ENCODE measurements at places on chromosomes 3 and 15. TPM values are rescaled to one million over a fixed set of nuclear protein-coding genes. Genes with fewer than 3 reads are reported as not detected.

The ACKR2 gene
- 0.65 TPM for total RNA-seq

The ACSBG1 gene
- not detected for total RNA-seq

The SEC22C gene
- total RNA-seq, result 34.2 TPM

The SLC9C1 gene
- total RNA-seq, result not detected

The ZNF860 gene
- total RNA-seq, result 0.30 TPM

The SLC24A5 gene
- total RNA-seq, result not detected

The SSUH2 gene
- total RNA-seq, result 0.09 TPM

The ACP3 gene
- not detected for total RNA-seq

The FILIP1L gene
- not detected for total RNA-seq

GRCh38 chr3:27022096-27022761, 347.0 kb downstream of the NEK10 start:
- no peak for DNase-seq

DNA sequence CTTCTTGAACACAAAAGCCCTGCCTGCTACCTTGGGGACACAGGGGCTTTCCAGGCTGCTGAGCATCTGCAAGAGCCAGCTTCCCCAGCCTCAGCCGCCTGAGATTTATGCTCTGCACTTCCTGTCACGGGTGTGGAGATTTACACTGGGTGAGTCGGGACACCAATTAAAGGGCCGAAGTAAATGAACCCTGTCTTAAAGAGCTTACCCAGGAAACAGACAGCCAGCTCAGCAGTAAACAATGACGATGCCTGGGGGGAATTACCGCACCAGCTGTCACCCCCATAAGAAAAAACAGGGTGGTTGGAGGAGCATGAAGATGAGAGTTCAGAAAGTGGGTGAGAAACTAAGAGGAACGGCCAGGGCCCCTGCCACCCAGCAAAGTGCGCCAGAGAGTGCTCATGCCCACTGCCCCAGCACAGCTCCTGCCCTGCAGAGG, 37.5 kb upstream of the IQSEC1 start:
- peak; percentile 42 for DNase-seq

DNA sequence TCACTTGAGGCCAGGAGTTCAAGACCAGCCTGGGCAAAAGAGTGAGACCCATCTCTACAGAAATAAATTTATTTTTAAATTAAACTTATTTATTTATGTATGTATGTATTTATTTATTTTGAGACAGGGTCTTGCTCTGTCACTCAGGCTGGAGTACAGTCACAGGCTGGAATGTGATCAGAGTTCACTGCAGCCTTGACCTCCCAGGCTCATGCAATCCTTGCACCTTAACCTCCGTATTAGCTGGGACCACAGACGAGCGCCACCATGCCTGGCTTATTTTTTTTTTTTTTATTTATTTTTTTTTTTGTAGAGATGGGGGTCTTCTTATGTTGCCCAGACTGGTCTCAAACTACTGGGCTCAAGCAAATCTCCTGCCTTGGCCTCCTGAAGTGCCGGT, 135.2 kb upstream of the HES1 start:
- DNase-seq, result no peak

DNA sequence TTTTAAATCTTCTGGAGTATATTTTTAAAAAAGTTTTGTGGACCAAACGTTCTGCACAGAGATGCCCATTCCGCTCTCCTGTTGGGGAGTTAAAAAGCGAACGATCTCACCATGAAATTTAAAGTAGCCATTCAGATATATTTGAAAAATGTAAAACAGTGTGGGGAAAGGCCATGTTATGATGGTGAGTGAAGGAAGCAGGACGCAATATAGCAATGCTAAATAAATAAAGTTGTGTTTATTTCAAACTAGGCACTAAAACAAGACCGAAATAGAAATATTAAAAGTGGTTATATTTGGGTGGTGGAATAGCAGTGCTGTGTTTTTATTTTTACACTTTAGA, 327 bp upstream of the CCDC13 start:
- DNase-seq, result no peak

GRCh38 chr3:136931606-136932005, 26.2 kb upstream of the IL20RB start:
- DNase-seq, result no peak

DNA sequence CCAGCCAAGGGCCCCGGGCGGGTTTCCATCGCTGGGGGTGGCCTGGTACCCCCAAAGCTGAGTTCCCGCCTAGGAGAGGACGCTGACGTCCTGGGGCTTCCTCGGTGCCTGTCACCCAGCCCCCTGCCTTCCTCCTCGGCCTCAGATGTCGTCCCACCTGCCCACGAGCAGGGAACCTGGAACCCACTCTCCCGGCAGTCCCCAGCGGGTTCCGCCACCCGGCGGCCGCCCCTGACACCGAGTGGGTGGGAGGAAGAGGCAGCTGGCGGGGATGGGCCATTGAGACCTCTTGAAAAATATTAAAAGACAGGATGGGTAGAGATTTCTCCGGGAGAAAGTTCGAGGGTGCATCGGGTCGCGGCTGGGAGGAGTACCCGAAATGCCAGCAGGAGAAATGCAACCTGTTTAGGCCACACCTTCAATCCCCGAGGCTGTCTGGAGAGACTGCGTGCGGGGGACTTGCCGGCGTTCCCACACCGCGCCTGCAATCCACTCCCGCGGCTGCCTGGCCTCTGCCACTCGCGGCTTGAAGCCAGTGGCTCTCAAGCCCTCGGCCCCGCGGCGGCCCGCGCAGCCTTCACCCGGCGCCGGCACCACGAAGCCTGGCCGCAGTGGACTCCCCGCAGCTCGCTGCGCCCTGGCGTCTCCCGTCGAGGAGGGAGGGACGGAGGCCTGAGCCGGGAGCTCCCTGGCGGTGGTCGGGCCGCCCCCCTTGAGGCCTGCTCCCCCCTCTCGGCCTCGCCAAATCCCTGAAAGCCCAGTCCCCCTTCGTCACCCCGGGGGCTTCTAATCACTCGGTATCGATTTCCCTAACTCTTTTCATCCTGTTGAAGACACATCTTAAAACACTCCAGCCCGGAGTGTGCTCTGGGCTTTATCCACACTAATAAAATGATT, 8.6 kb upstream of the NR2F2 start:
- no peak for DNase-seq

DNA sequence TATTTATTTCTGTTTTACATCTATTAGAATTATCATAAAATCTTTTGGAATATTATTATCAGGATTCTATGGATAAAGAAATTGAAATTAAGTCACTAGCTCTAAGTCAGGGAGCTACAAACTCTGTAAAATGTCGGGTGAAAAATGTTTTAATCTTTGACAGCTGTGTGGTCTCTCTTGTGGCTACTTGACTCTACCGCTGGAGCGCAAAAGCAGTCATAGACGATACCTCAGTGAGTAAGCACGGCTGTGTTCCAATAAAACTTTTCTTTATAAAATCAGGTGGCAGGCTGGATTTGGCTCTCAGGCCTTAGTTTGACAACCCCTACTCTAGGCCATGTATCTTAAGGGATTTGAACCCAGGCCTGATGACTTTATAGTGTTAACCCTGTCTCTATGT, 88.5 kb upstream of the PFN2 start:
- no peak for DNase-seq

- no peak for DNase-seq
These were observed 1036.5 kb downstream of the ROBO2 start for GRCh38 chr3:78076379-78076778.

DNA sequence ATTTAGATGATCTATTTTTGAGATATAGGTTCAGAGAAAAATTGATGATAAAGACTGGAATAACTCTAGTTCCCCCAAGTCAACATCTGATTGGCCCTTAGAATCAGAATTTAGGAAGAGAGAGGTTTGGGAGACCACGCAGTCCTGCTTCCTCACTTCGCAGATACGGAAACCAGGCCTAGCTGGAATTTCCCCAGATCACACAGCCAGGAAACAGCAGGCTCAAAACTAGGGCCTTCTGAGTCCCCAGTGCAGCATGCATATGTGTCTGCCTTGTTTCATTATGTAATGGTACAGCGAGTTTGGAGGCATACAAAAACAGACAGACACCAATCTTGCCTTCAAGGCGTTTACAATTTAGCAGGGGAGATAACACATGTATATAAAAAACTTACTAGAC, 177.1 kb upstream of the ICE2 start:
- no peak for DNase-seq

DNA sequence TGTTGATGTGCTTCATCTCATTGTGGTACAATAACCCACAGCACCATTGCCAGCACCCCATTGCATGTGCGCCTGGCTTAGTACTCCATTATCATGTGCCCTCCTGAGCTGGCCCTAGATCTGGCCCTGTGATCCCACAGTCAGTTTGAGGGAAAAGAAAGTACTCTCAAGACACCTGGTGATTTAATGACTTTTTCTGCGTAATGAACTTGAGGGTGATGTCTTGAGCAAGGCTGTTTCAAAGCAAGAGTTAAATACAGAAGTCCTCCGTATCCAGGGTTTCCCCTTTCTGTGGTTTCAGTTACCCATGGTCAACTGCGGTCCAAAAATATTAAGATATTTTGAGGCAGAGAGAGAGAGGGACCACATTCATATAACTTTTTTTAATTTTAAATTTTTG, 16.3 kb downstream of the C3orf20 start:
- no peak for DNase-seq

- no peak for DNase-seq
These were observed 268.8 kb downstream of the SLCO3A1 start for GRCh38 chr15:92122259-92122658.

- DNase-seq, result no peak
These were observed 163.7 kb downstream of the PLD1 start for GRCh38 chr3:171646357-171647133.

DNA sequence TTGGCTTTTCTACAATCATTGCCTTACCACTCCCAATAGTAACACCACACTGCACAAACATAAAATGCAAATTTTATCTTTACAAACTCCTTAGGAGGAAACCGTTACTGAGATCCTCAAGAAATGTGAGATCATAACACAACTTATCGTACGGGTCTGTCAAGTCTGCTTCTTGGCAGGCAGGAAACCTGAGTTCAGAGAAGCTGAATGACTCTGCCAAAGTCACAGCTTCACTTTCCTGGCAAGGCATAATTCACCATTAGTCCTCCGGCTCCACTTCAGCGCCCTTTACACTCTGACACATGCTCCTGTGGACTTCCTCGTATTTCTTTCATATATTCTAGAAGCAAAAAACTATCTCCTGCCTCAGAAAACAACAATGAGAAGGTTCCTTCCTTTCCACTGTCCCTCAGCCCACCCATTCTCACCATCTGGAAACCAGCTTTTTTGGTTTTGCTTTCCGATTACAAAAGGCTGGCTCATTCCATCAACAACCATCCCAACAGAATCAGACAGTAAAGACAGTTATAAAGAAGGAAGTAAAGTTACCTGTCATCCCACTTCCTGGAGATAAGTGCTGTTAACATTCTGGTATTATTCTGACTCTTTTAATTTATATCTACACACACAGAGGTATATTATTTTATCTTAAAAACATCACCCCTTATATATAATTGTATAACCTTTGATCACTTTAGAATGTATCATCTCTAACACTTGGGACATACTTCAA, 223.4 kb downstream of the STT3B start:
- peak; percentile 68 for DNase-seq

GRCh38 chr3:195240939-195241338, 30.0 kb downstream of the XXYLT1 start:
- DNase-seq, result no peak

DNA sequence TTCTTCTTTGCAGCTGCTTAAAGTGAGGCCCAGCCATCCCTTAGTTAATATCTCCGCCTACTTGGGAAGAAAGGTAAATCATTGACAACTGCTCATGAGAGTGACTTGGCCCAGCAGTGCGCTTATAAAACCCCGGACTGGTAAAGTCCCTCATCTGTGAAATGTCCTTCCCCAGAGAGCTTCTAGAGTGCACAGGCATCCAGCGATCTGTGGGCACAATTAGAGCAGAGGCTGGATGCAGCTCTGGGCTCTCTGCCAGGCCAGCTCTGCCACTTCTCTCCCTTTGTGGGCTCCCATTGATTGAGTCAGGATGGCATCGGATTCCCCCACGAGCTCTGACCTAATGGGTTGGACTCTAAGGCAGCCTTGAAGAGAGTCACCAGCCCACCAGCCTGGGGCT, 219.0 kb upstream of the LINGO1 start:
- DNase-seq, result peak; percentile 0

GRCh38 chr15:83581381-83581780, 72.5 kb upstream of the ADAMTSL3 start:
- DNase-seq, result no peak
